ENCODE measurements at places on chromosomes 2 and 18. TPM values are rescaled to one million over a fixed set of nuclear protein-coding genes. Genes with fewer than 3 reads are reported as not detected.

The ACADL gene
- total RNA-seq = not detected

DNA sequence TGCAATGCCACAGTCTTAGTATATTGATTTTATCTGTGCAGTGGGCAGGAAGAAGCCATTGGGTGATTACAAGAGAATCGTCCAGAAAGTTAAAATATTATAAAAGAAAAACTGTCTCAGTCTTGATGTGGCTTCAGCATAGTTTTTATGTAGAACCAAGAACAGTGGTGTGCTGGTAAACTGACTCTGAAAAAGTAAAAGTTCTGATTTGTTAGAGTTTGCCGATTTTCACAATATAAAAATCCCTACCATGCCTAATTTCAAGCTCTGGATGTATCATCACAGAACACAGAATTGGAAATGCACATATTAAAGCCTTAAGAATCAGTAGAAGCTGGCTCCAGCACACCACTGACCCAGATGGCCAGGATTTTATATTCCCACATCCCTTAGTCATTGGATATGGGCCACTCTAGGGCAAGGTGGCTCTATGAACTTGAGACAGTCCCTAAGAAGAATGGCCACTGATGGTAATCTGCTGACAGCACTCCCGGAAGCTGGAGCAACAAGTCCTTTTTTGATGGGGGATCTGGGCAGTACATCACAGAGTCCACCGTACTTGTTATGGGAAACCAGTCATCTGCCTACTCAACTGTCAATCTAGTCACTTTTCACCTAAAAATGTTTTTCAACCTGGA is 9.3 kb upstream of the PLEKHM3 start:
- DNase-seq = no peak

The CCDC148 gene
- total RNA-seq = not detected

GRCh38 chr18:60049172-60049571 is 149.4 kb downstream of the PMAIP1 start:
- no peak for DNase-seq

DNA sequence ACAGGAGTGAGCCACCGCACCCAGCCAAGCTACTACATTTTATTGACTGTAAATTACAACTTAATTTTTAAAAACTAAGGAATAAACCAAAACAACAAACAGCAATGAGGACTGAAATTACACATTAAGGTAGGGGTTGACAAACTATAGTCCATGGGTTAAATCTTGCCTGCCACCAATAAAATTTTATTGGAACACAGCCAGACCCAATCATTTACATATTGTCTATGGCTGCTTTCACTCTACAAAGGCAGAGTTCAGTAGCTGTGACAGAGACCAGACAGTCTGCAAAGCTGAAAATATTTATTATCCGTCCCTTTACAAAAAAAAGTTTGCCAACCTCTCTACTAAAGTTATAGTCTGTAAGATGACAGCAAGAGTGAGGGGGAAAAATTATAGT is 24.3 kb upstream of the UGP2 start:
- DNase-seq = no peak

DNA sequence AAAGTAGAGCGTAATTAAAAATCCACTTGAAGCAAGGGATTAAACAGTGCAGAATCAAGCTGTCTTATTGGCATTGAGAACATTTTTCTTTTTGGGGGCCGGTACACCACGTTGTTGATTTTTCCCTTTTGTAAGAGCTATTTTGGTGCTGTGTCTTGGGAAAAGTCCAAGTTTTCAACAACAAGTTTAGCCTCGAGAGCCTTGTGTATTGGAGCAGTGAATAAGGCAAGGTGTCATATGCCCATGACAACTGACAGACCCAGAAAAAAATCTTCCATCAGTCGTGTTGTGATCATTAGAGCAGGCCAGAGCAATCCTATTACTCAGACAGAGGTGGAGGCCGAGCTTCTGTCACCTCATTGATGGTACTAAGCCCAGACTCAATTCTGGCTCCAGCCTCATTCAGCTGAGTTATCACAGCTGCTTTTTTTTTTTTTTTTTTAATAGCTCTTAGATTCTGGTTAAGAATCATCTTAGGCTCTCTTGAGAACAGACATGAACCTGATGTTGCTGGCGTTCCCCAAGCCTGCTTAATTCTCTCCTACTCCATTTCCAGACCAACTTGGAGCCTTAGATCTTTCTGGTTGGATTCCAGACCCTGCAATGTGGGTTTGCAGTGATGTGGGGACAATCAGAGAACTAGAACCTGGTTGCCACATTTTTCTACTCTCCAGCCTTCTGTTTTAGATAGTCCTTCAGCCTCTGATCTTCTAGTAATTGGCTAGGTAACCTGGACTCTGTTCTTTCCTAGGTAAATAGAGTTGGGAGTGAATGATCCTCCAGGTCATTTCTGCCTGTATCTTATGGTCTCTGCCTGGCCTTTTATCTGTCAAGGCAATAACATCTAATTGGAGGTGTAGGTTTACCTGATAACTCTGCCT is 43.1 kb downstream of the MOGAT1 start:
- no peak for DNase-seq

The ACMSD gene
- total RNA-seq = not detected

GRCh38 chr18:11906176-11906575 is 1.9 kb downstream of the MPPE1 start:
- DNase-seq = no peak

- no peak for DNase-seq
Observed at GRCh38 chr2:11348209-11348749, 3.8 kb upstream of the ROCK2 start.

The TSPYL6 gene
- total RNA-seq = not detected

- DNase-seq = peak; percentile 39
Observed at GRCh38 chr2:207768168-207768865, 1.4 kb downstream of the FZD5 start.

- DNase-seq = no peak
Observed at GRCh38 chr2:215374002-215374401, 61.9 kb downstream of the FN1 start.

The PNO1 gene
- 14.6 TPM for total RNA-seq

The MYO5B gene
- 0.02 TPM for total RNA-seq

- DNase-seq = no peak
Observed at GRCh38 chr18:72727038-72727655, 140.6 kb downstream of the NETO1 start.

DNA sequence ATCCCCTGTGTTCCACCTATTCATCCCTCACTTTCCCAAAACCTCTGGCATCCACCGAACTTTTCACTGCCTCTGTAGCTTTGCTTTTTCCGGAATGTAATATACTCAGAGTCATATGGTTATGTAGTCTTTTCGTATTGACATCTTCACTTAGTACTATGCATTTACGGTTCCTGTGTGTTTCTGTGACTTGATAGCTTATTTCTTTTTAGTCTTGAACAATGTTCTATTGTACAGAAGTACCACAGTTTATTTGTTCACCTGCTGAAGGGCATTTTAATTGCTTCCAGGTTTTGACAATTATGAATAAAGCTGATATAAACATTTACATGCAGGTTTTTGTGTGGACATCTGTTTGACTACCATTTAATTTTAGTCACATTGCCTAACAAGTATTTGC is 154.7 kb upstream of the DOK6 start:
- no peak for DNase-seq

The MC4R gene
- not detected for total RNA-seq

GRCh38 chr18:55997151-55997561 is 409.2 kb upstream of the TCF4 start:
- DNase-seq = no peak

The OXER1 gene
- not detected for total RNA-seq

- DNase-seq = no peak
Observed at GRCh38 chr2:140759426-140760156, 1371.2 kb downstream of the LRP1B start.

- DNase-seq = no peak
Observed at GRCh38 chr2:3296182-3296972, 81.2 kb downstream of the EIPR1 start.

The SGO2 gene
- 39.7 TPM for total RNA-seq

The DSG3 gene
- total RNA-seq = not detected

- DNase-seq = no peak
Observed at GRCh38 chr2:198604599-198604998, 800.2 kb downstream of the PLCL1 start.

The DLX1 gene
- total RNA-seq = not detected

DNA sequence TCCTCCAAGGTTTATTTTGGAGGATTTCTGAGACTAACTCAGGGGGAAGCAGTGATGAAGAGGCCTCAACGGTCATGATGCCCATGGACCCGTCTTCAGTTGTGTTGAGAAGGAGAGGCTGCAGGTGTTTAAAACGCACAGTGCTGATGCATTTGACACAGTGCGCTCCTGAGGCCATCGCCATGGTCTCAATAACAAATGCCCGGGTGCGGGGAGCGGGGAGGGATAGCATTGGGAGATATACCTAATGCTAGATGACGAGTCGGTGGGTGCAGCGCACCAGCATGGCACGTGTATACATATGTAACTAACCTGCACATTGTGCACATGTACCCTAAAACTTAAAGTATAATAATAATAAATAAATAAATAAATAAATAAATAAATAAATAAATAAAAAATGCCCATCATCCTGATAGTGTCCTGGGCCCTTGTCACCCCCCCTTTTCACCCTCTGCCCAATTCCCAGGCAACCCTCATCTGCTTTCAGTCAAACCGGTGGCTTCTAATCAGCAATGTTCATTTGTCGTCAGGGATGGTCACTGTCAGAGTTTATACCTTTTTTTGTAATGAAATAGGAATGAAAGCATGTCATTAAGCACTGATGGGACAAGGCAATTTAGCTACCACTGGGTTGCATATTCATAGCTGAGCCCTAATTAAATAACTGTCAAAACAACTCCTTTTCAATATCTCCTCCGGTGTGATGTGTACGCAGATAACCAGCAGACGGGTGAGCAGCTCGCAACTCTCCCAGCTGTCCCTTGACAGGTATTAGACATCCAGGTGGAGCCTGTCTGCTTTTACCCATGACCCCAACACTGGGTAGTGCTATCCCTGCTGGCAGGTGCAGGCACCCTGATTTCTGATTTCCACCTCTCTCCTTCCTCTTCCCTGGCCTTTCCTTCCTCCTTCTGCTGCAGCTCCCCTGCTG is 95.9 kb downstream of the KCNF1 start:
- DNase-seq = no peak

- DNase-seq = no peak
Observed at GRCh38 chr2:80515964-80516363, 211.4 kb upstream of the LRRTM1 start.

GRCh38 chr18:24198461-24198860 is 59.6 kb downstream of the CABYR start:
- DNase-seq = no peak

DNA sequence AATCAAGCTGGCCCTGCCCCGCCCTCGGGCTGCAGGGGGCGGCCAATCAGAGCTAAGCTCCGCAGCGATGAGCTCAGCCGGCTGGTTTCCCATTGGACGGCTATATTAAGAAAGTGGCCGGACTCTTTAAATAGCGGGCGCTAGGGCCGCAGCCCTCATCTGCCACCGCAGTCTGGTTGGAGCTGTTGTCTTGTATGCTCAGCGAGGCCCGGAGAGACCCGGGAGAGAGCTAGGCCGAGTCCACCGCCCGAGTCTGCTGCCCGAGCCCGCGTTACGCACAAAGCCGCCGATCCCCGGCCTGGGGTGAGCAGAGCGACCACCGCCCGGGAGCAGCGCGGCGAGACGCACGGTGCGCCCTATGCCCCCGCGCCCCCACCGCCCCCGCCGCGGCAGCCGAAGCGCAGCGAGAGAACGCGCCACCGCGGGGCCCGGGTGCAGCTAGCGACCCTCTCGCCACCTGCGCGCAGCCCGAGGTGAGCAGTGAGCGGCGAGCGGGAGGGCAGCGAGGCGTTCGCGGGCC is at the start of gene RHOB:
Gene RHOB (plus strand): TSS at position 158 of the 520 bp plus-strand sequence. CDS start 392 bp downstream, outside the sequence.
- peak; percentile 91 for DNase-seq

- no peak for DNase-seq
Observed at GRCh38 chr18:79556829-79557585, 122.6 kb upstream of the CTDP1 start.

DNA sequence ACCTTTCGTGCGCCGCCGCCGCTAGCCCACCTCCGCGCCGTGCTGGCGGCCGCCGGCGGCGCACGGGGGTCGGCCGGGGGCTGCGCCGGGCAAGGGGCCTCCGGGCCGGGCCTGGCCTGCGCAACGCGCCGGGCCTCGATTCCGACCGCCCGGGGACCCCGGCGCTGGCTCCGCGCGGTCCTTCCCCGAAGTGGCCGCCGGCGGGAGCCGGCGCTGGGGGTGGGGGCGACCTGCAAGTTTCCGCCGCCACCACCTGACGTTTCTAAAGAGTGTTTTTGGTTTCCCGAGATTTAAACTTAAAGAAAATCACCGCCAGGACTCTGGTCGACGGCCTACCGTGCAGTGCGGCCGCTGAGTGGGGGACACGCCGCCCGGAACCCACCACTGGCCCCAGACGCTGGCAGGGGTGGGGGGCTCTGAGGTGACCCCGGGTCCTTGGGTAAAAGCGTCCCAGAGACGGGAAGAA is 3.8 kb upstream of the GATA6 start:
- no peak for DNase-seq

- DNase-seq = no peak
Observed at GRCh38 chr2:106997204-106997603, 111.2 kb upstream of the ST6GAL2 start.

The CAPN13 gene
- not detected for total RNA-seq

DNA sequence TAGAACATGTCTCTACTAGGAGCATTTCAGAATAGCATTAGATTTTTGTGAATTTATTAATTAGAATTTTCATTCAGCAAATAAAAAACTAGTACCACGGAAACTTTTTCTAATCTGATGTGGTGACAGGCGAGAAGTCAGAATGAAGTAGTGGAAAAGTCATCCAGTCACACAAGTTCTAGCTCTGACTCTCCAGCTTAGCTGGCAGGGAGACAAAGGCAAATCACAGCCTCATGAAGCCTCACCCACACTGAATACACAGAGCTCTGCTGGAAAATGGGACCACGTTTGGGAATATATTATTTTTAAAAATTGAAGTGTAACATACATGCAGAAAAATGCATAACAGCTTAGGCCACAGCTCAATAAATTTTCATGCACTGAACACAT is 86.1 kb downstream of the L3MBTL4 start:
- no peak for DNase-seq
